ENCODE measurements at places on chromosomes 5 and 9.

DNA sequence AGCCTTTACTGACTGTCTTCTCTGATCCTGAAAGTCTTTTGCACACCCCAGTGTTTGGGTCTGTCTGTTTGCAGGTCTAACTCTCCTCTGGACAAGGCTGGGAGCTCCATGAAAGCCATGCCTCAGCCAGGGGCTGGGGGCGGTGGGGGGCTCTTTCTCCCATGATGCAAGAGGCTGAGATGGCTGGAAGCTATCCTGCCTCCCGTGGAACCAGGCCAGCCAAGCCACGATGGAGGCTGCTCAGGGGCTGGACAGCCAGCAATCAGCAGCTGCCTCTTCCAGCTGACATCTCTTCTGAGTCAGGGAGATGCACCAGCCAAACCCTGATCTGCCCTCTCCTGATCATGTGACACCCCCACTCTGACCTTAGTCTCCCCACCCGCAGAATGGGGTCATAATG is 154.0 kb downstream of the BARX1 start:
- no peak for DNase-seq

DNA sequence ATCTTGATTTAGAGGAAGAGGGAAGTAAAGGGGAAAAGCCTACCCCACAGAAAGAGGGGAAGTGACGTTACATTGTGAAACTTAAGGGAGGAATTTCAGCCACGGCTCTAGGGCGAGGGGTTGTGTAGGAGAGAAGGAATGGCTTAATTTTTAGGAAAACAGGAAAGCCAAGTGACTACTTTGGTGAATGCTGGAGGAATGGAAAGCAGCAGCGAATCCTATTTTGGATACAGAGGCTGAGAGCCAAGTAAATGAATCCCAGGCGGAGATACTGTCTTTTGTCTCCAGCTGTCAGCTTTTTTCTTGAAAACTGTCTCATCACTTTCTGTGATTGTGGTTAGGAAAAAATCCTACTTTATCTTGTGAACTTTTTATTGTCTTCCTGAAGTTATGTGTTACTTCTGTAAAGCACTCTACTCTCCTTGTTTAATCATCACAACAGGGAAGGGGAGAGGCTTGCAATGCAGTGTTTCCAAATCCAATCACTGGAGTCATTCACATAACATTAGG is 188.4 kb downstream of the TSSK1B start:
- DNase-seq = no peak

GRCh38 chr5:45110399-45110798 is 301.7 kb downstream of the MRPS30 start:
- no peak for DNase-seq

DNA sequence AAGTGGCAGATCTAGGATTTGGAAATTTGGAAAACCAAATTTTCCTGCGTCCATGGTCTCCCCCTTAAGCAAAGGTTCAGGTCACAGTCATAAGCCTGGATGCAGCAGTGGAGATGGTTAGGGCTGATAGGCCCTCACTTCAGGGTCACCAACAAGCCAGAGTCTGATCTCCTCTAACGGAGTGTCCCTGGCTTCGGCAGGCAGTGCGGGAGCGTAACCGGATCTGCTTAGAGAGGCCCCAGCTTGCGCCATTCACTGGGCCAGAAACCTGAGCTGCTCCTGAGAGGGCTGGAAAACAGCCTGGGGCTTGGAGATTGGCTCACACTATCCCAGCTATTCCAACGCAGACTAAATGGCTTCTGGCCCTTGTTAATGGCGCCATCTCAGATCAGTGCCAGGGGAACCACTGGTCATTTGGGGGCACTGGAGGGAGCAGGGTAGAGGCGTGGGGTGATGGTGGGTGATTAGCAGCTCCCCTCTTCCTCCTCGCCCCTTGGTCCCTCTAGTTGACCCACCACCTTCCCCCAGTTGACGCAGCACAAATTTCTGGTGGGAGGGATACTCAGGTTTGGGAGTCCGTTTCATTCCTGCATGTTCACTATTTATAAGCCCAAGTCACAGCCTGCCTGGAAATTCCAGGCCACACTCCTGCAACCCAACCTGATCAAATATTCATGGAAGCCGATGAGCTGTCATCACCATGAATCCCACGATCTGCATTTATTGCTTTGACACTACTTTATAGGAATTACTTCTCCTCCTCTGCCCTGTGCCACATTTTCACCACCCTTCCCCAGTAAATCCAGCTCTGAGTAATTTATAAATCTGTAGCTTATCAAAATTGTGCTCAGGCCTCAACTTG is 134.6 kb upstream of the CPEB4 start:
- DNase-seq = no peak

GRCh38 chr5:79302454-79302853 is 66.5 kb downstream of the JMY start:
- DNase-seq = no peak

DNA sequence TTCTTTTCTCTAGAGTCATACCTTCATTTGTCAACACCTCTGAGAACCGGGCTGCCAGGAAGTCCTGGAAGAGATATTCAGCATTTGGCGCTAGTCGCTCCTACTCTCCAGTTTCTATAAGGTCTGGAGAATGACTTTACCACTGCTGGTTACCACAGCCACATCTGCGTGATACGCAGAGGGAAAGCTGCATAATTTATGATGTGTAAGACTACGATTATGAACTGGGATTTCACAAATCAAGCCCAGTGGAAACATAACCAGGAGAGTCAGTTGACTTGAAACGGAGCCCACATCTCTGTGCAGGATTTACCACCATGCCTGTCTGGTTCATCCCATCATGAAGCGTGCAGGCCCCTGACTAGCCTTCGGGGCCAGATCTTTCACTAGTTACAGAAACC is 72.6 kb downstream of the FGF1 start:
- DNase-seq = no peak
